ENCODE measurements at places on chromosomes 6 and 20.

DNA sequence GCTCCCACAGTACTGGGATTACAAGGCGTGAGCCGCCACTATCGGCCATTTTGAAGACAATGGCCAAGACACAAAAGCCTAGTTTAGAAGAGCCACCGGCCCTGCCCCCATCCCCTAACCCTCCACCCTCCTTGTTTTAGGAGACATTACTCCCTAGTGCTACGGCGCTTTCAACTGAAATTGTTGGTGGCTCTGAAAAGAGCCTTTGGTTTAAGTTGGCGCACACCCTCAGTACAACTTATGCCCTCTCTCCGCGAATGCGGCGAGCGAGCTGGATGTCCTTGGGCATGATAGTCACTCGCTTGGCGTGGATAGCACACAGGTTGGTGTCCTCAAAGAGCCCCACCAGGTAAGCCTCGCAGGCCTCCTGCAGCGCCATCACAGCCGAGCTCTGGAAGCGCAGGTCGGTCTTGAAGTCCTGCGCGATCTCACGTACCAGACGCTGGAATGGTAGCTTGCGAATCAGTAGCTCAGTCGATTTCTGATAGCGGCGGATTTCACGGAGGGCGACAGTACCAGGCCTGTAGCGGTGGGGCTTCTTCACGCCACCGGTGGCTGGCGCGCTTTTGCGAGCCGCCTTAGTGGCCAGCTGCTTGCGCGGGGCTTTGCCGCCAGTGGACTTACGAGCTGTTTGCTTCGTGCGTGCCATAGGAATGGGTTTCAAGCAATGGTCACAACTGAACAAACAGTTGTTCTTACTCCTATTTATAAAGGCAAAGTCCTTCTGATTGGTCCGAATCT, 114.9 kb upstream of the BTN3A2 start:
- DNase-seq: peak; percentile 90

GRCh38 chr20:43969501-43970182, 55.0 kb downstream of the TOX2 start:
- DNase-seq: no peak

GRCh38 chr6:122798099-122798641, 9.1 kb downstream of the SMPDL3A start:
- DNase-seq: no peak

DNA sequence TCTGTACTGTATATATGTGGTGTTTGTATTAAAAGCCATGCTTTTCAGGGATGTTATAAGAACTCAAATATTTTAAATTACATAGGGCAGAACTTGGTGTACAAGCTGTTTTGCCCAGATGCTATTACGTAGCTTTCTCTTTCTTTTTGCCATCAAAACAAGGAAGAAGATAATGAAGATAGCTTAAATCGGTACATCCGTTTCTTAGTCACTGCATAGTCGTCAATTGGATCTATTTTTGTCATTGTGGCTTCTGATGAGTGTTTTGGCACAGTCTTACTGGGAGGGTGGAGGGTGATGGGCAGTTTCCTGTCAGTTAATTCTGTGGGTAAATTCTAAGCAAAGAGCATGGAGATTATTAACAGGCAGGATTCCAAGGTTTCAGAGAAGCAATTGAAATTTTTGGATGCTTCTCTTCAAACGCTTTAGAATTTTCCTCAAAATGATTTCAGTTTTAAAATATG, 649.1 kb upstream of the GJE1 start:
- peak; percentile 98 for DNase-seq

GRCh38 chr6:99563056-99563723, 5.3 kb downstream of the CCNC start:
- no peak for DNase-seq

DNA sequence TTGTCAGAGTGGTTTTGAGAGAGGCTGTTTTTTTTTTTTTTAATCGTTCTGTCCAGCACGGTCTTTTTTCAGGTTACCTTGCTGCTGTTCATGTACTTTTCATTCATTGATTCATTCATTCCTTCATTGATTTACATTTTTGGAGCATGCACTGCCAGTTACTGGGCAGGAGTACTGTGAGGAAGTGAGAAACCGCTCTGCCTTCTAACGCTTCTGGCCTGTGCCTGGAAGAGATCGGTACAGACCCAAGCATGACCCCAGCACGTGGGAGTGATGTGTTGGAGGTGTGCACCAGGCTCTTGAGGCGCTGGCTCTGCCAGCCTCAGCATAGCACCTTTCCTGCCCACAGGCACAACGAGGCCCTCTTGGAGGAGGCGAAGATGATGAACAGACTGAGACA, 9.1 kb downstream of the RIPK1 start:
- peak; percentile 69 for DNase-seq

DNA sequence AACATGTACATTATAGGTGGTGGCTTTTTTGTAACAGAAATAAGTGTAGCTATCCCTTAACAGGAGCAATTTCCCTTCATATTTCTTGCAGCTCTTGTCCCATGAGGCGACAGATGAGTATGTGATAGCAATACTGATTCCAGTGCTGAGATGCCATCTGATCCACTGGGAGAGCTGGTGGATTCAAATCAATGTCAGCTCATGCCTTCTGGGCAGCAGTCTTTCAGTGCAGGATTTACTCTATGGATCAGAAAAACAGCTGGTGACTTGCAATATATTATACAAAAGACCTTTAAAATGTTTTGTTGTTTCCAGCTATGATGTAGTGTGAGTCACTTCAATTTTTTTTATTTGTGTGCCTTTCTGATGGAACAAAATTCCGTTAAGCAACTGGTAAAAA, 259.9 kb upstream of the SASH1 start:
- no peak for DNase-seq

GRCh38 chr6:163720005-163720404, 305.5 kb downstream of the QKI start:
- no peak for DNase-seq

DNA sequence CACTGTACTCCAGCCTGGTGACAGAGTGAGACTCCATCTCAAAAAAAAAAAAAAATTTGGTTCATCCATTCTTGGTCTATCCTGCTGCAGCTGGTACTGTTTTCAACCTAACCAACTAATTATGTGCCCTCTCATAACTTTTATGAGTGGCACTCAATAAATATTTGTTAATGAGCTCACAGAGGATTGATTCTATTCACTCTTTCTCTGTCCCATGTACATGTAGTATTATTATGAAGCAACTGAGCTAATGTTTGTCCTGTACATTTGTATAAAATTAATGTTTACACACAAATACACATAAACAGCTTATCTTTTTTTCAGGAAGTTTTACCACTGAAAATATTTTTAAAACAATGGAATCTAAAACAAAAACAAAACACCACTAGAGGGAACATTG, 10.1 kb downstream of the RIPOR2 start:
- DNase-seq: no peak

DNA sequence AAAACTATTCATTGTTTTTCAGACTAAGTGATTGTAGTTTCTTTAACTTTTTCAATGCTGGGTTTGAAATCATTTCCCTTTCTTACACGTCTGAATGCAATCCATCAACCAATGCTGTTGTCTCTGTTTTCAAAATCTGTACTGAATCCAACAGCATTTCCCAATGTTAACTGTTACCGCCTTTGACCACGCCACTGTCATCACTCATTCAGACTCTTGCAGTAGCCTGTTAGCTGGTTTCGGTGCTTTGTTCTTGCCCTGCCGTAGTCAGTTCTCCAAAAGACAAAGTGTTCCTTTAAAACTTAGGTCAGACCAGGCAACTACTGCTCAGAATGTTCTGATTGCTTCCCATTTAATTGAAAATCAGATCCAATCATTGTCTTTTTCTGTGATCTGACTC, 131.3 kb downstream of the PLCB4 start:
- peak; percentile 54 for DNase-seq

DNA sequence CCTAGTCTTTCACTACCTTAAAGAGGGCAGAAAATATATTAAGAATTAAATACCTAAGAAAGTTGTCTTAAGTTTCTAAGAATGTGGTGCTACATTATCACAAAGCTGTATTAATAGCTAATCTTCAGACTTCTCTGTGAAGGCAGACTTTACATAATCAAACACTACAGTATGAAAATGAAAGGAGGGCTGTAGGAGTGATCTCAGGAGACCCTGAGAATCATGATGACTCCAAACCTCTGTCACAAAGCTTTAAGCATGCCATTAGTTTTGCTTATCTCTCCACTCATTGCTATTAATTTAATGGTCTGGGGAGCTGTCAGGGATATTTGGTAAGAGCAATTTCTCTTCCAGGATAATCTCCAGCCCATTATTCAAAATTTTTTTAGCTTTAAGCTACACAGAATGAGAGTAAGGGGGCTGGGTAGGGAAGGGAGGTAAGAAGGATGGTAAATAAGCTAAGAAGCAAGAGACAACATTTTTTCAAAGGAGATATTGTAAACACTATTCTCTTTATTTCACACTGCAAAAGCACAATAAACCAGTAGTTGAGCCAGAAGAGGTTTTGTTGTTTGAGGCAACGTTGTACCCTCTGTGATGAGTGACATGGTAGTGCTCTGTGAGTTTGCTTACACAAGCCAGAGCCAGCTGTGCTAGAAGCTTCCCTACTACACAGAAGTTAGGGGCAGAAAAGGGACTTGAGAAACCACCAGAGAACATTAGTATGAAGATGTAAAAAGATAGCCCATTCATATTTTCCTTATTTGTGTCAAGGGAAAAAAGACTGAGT, 258.8 kb downstream of the GMDS start:
- DNase-seq: no peak

- DNase-seq: no peak
Measured at GRCh38 chr6:153872946-153873345, 166.1 kb upstream of the OPRM1 start.

GRCh38 chr20:41746635-41747034, 128.5 kb upstream of the CHD6 start:
- no peak for DNase-seq

DNA sequence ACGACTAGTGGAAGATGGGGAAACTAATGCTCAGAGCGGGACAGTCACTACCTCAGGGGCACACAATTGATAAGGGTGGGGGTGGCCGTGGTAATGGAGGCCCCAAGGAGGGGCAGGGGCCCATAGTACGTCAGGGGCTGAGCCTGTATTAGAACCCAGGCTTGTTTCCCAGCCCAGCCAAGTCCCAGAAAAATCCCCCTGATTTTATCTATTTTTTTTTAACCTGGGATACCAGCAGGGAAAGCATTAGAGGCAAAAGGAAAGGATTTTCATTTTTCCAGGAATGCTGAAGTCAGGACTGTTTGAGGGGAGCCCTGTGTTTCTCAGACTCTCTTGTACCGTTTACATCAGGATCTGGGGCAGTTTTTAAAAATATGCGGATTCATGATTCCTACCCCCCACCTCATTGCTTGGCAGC, 382 bp downstream of the MYH7B start:
- DNase-seq: no peak

GRCh38 chr6:163026893-163027292, 299.1 kb downstream of the PACRG start:
- DNase-seq: no peak

DNA sequence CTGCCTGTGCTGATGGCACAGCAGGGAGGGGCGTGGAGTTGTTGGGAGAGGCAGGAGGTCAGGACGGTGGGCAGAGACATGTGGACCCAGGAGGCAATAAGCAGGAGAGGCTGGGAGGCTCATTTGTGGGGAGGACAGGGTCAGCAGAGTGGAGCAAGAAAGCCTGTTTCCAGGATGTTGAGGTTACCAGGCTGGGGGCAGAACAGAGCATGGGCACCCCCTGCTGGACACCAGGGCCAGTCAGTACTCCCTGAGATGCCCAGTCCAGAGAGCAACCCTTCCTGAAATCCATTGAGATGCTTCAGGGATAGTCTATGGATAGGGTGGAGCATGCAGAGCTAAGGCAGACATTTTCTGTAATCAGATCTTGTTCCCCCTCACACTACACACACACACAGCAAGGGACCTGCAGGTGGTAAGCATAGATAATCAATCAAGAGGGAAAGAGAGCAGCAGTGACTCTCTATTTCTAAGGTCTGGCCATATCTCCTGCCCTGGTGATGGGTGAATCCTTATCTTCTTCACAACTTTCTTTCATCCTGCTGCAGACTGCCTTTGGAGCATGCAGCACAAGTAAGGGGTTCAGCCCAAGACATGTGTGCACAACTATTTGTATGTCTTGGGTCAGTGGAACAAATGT, 41.7 kb downstream of the MOCS1 start:
- peak; percentile 16 for DNase-seq

GRCh38 chr20:42173440-42173839, 555.3 kb upstream of the CHD6 start:
- no peak for DNase-seq

DNA sequence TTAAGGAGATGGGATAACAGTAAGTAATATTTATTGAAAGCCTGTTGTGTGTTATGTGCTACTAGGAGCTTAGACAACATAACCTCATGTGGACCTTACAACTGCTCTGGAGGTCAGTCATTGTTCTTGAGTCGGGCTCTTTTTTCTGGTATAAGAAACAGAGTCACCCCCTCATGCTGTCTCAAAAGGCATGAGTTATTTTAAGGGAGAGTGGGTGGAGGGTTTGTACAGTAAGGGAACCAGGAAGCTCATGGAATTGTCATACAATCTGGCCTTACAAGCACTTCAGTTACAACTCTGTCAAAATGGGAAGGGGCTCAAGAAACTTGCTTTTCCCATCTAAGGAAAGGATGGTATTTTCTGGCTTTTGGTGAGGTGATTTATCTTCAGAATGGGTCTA, 16.5 kb upstream of the DSE start:
- no peak for DNase-seq

DNA sequence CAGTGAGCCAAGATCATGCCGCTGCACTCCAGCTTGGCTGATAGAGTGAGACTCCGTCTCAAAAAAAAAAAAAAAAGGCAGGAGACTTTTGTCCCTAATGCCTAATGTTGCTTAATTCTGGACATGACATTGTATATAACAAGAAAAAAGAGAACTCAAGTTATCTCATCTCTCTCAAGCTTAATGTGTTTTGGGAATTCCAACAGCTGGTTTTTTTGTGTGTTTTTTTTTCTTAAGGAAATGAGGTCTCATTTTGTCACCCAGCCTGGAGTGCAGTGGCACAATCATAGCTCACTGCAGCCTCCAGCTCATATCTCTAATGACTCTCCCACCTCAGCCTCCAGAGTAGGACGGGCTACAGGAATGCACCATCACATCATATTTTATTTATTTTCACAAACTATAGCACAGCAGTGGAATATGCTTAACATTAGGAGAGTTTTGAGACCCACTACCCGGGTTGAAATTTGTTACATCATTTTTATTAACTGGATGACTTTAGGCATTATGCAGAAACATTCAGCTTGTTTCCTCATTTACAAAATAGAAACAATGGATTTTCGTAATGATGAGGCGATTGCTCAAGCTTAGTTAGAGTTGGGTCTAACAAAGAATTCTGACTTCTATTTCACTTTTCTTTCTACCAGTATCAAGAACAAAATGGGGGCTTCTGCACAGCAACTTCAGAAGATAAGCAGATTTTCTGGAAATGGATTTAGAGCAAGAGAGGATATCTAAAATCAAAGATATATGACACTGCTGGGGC, 104.1 kb upstream of the BTN3A2 start:
- peak; percentile 36 for DNase-seq

- DNase-seq: no peak
Measured at GRCh38 chr20:37341632-37342031, 4.3 kb upstream of the SRC start.

- DNase-seq: no peak
Measured at GRCh38 chr6:132708771-132709170, 5.1 kb downstream of the VNN1 start.

GRCh38 chr6:22079783-22080182, 217.1 kb downstream of the PRL start:
- no peak for DNase-seq
